Fibroblast of skin of right biceps (primary cell): ENCODE measurements at places on chromosomes 11 and 22.
A peak's percentile ranks its signal among the peaks of the same experiment; 100 is the strongest.

DNA sequence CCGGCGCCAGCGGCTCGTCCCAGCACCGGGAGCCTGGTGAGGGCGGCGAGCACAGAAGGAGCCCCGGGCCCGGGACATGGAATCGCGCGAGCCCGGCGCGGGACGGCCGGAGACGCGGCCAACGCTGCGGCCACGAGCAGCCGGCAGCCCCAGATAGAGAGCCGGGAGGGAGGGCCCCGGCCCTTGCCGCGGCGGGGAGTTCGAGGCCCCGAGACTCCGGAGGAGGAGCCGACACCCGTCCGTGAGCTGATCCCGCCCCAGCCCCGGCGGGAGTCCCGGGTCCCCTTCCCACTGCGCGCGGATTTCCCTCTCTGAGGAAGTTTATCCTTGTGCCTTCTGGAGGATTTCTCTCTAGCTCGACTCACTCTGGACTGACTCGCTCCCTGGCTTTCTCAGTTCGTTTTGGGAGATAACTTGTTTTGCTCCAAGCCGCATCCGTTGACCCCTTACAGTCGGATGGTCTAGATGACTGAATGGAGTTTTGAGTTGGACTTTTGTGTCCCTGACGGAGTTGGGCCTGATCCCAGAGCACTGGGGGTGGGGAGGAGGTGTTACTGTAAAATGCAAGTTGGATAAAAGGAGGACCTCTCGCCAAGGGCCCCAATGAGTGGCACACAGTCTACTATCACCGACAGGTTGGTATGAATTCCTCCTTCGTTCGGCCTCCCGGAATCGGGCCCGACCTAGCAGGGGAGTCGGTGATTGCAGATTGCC lies 585 bp downstream of the ARHGEF12 start:
- peak; percentile 45 for DNase-seq

- DNase-seq: peak; percentile 75
Measured at GRCh38 chr11:13595166-13595565, 73.3 kb upstream of the FAR1 start.

GRCh38 chr11:86889001-86889341 lies 66.2 kb downstream of the FZD4 start:
- no peak for DNase-seq

- peak; percentile 98 for DNase-seq
Measured at GRCh38 chr11:131609337-131609736, 238.9 kb downstream of the NTM start.

DNA sequence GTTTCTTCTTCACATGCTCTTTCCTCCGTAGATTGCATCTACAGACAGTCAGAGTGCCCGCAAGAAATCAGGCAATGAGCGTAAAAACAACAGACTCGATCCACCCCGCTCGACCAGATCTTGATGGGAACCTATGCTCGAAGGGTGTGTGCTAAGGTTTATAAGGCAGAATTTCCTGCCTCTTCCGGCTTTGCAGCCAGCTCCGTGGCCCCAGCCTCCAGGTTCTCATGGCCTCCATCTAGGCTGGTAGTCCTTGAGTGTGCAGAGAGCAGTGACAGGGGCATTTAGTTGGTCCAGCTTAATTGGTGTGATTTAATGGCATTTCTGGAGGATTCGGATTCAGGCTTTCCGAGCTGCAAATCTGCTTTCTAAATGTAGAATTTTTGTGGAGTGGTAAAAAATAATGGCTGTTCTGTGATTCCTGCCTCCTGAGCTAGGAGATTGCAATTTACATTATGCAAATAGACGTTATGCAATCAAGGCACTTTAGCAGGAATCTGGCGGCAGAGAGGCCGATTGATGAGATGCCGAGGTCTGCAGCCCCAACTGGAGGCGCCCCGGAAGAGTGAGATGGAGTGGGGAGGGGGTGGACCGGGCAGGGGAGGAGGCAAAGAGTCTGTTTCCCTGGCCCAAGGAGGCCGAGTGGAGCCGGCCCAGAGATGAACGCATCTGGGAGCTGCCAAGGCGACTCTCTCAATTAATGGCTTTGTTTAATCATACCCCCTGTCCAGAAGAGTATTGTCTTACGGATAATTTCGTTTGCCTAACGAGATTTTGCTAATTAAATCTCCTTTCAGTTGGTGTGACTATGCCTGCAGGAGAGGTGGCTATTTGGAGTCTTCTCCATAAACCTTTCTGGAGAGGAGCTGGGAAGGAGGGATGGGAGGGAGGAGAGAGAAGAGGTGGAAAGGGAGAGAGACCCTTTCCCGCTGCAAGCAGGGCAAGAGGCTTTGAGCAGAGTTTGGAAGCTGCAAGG lies 75.3 kb downstream of the PKNOX2 start:
- DNase-seq: no peak

DNA sequence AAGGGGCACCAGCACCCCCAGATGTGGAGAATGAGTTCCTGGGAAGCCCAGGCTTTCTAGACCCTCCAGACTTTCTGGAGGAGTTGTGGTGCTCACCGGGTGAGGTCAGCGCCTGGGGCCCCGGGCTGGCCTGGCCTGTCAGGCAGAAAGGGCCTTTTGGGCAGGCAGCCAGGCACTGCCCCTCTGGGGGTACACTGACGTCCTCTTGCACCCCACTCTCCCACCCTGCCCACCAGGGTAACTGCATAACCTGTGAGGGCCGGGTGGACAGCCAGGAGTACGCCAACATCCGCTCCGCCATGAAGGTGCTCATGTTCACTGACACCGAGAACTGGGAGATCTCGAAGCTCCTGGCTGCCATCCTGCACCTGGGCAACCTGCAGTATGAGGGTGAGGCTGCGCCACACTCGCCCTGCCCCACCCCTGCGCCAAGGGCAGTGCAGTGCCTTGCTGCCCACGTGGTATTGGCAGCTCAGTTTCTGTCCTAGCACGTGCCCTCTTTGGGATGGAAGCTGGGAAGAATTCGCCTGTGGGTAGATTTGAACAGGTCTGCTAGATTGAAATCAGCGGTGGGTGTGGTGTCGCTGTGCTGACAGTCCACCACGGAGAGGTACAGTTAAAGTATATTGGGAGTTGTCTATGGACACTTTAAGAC lies 30.1 kb downstream of the MYO7A start:
- DNase-seq: no peak
